Activated T-helper 2 cell treated with anti-CD3 and anti-CD28 coated beads, Interferon-gamma antibody, Interleukin-2, Interleukin-4, amounts not matched to agents 10 μg/mL and 5 μg/mL and 100 μg/mL, durations not matched to agents 14 hours and 24 hours and 36 hours (primary cell): ENCODE measurements at places on chromosomes 3 and 15. TPM values are rescaled to one million over a fixed set of nuclear protein-coding genes. Genes with fewer than 3 reads are reported as not detected.

Gene CHDH
- 10.7 and 12.0 TPM in 2 replicates for total RNA-seq

Gene CHRD
- 0.07 TPM in 1 of 2 replicates, not detected in the other for total RNA-seq

Gene SH3GL3
- total RNA-seq, result 0.14 TPM in 1 of 2 replicates, not detected in the other

Gene SCG3
- not detected in 2 replicates for total RNA-seq

Gene CCDC9B
- 0.34 and 0.41 TPM in 2 replicates for total RNA-seq
